ENCODE measurements at places on chromosomes 12 and 14.

GRCh38 chr12:24617471-24617870 lies 331.4 kb downstream of the BCAT1 start:
- no peak for DNase-seq

DNA sequence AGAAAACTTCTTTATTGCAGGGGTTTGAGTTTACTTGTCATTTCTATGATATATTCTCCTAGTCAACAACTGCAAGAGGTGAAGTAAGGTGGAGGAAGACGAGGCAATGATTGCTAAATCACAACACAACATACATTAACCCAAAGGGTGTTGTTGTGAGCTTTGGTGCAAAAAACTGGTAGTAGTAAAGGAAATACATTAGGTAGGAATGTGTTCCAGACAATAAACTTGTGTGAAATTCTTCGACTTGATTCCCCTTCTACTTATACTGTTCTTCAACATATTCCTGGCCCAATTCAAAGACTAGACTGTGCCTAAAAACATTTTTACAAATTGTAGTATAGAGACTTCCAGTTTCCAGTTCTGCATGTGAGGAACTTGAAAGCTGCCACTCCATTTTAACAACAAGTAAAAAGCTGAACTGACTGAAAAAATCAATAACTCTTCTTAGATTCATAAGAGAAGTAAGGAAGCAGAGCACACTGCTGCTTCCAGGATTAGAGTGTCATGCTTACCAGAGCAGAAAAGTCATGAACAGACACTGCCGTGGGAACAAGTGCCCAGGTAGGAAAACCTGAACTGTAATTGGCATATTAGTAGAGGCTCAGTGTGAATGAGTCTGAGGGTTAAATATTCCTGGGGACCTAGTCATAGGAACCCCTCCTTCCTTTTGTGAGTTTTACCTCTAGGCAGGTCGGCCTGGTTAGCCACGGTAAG lies 22.2 kb downstream of the COX8C start:
- DNase-seq: no peak

GRCh38 chr12:115158816-115159215 lies 474.8 kb upstream of the TBX3 start:
- no peak for DNase-seq

GRCh38 chr14:85534458-85535293 lies 4.7 kb downstream of the FLRT2 start:
- DNase-seq: no peak

All from activated CD4-positive, alpha-beta T cell treated with anti-CD3 and anti-CD28 coated beads, Interleukin-2, amount 50 U/mL, for 24 hours (primary cell).